ENCODE measurements at places on chromosomes 2 and 18.

GRCh38 chr2:171289316-171289715, 128.6 kb upstream of the TLK1 start:
- DNase-seq: no peak

DNA sequence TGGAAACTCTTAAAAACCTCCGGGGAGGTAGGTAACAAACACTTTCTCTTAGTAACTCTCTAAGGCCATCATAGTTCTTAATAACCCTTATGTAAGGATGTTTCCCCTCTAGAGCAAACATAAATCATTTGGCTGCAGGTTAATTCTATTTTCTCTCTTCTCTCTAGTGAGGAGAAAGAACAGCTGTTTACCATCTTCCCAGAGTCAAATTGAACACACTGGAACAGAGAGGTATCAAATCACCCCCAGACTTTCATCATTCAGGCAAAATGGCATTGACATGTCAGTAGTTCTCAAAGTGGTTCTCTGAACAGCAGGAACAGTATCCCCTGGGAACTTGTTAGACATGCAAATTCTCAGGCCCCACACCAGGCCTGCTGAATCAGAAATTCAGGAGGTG, 240.7 kb downstream of the MEIS1 start:
- no peak for DNase-seq

GRCh38 chr2:46967990-46968647, 52.5 kb upstream of the MCFD2 start:
- DNase-seq: no peak

- DNase-seq: no peak
Measured at GRCh38 chr2:96763511-96764252, 3.0 kb downstream of the CNNM4 start.

DNA sequence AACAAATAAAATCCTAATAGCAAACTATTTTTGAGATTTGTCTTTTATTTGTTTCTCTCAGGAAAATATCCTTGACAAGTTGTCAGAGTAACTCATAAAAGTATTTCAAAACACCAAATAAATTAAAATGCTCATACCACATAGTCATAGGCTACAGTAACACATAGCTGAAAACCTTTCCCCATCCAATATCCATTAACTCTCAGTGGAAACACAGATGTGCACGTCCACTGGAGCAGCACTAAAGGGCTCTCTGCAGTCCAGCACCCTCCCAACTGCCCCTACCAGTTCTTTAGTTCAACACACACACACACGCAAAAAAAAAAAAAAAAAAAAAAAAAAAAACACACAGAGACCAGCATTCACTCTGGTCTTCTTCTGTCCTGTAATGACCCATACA, 879 bp upstream of the XDH start:
- DNase-seq: no peak
